ENCODE measurements at places on chromosomes 4 and X.

DNA sequence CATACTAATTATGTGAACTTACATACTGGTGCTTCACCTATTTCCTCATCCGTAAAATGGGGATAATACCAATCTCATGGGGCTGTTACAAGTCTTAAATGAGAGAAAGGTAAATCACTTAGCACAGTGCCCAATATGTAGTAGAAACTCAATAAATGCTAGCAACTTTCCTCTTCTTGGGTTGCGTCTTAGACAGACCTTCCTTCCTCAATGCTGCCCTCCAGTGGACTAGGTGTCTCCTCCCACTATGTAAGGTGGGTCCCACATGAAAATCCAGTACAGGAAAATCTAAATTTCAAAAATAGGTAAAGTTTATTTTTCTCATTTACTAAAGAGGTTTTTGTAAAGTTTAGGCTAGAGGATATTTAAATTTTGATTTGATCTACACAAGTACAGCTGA, 20.6 kb downstream of the ZDHHC9 start:
- no peak overlapping the region for H3K27ac ChIP-seq
- H3K36me3 ChIP-seq: no peaks in the 10 kb centered on the region
- DNase-seq: peak; percentile 22
- no peaks in the 10 kb centered on the region for H3K4me1 ChIP-seq
- H3K27me3 ChIP-seq: no peaks in the 10 kb centered on the region

DNA sequence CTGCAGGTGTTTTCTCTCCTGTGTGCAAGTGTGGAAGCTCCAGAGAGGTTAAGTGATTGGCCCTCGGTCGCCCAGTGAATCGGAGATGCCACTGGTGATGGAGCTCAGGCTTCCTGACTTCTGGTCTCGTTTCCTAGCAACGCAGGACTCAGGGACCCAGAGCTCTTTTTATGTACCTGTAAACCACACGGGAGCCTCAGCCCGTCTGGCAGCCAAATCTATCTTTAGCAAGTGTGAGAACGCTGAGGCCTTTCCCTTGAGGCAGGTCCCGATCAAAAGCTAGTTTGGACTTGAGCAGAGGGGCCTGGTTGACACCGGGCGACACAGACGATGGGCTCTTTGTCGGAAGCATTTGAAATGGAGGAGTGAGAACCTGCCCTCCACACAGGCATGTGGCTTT, 116.8 kb downstream of the SORCS2 start:
- H3K27me3 ChIP-seq: no peaks in the 10 kb centered on the region
- H3K27ac ChIP-seq: no peak overlapping the region
- H3K36me3 ChIP-seq: no peaks in the 10 kb centered on the region
- no peak overlapping the region for H3K4me3 ChIP-seq
- no peaks in the 10 kb centered on the region for H3K4me1 ChIP-seq

DNA sequence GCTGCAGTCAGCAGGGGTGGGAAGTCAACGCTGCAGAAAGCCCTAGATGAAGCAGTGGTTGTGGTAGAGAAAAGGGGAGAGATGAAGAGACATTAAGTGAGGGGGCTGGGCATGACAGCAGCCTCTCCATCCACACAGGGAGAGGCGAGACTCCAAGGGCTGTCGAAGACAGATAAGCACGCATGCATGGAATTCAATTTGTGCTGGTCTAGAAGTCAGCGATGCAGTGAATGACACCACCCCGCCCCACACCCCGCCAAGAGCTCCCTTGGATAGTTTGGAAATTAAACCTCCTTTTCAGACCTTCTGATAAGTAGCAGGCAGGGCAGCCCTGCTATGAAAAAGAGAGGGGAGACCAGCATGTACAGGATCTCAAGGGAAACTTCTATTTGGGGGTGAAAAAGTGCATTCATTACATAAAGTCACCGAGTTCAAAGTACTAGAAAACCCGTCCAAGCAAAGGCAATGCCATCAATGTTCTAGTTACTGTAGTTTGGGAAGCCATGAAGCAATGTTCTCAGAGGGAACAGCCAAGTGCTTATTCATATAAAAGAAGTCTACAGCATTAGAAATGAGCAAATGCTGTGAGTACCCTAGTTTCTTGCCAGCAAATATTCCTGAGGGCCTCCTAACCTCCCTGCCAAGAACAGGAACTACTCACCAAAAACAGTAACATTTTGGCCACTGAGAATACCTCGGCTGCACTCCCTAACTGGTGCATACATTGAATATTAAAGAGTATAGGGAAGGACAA, 152.3 kb upstream of the ANXA10 start:
- no peak overlapping the region for H3K4me3 ChIP-seq
- no peaks in the 10 kb centered on the region for H3K36me3 ChIP-seq
- H3K27ac ChIP-seq: no peak overlapping the region
- no peak for DNase-seq
- H3K4me1 ChIP-seq: no peaks in the 10 kb centered on the region

DNA sequence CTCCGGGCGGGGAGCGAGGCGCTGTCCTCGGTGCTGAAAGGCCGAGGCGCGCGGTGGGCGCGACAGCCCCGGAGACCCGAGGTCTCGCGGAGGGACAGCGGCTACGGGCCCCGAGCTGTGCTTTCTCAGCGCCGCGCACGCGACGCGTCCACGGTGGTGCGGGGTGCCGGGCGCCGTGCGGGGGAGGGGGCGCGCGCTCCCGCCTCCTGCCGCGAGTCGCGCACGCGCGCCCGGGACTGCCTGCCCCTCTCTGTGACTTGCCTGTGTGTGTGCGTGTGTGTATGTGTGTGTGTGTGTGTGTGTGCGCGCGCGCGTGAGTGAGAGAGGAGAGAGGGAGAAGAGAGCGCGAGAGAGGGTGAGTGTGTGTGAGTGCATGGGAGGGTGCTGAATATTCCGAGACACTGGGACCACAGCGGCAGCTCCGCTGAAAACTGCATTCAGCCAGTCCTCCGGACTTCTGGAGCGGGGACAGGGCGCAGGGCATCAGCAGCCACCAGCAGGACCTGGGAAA, at the start of gene GRIA2:
GRIA2 (plus strand) TSS at position 358 of the 511 bp plus-strand sequence. CDS start 315 bp downstream, outside the sequence.
- H3K4me1 ChIP-seq: no peaks in the 10 kb centered on the region
- H3K27me3 ChIP-seq: no peaks in the 10 kb centered on the region
- no peaks in the 10 kb centered on the region for H3K36me3 ChIP-seq
- peak within 1 kb of the TSS; percentile 38 for H3K4me3 ChIP-seq

GRCh38 chr4:4848540-4848939, 10.9 kb upstream of the MSX1 start:
- no peak for DNase-seq
- H3K27ac ChIP-seq: no peak overlapping the region
- H3K4me1 ChIP-seq: no peaks in the 10 kb centered on the region

DNA sequence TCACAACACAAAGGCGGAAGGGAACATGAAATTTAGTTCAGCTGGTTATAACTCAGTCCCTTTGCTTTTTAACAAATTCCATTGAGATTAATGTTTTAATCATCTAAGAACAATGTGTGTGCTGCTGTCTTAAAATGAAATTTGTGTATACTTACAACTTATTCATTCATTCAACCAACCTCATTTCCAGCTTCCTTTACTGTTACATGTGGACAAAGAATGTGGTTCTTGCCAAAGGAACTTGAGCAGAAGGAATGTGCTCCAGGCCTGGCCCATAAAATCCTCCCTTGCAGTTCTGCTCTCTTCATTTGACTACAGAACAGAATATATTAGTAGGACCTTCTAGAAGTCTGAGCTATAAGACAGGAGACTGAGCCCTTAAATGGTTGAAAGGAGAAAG, 176.8 kb upstream of the GLRA2 start:
- H3K4me3 ChIP-seq: no peak overlapping the region
- no peak overlapping the region for H3K27ac ChIP-seq
- DNase-seq: no peak
- no peaks in the 10 kb centered on the region for H3K4me1 ChIP-seq
- no peaks in the 10 kb centered on the region for H3K36me3 ChIP-seq

DNA sequence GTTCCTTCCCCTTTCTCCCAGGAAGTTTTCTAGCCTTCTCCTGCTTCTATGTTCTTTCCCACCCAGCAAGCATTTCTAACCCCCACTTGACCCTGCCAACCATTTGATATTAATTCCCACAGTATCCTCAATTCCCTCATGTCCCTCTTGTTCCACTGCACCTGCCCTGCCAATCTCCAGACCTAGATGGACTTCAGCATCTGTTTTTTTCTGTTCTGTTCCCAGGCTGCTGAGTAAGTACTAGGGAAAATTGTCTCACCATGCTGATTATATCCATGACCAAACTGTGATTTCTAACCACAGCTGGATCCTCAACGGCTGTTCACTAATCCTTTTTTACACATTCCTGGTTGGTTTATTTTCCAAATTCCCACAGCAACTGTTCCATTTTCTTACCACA, 37.7 kb downstream of the CLCN5 start:
- DNase-seq: no peak
- no peak overlapping the region for H3K4me3 ChIP-seq
- H3K36me3 ChIP-seq: no peaks in the 10 kb centered on the region

- H3K4me1 ChIP-seq: no peaks in the 10 kb centered on the region
- no peak overlapping the region for H3K4me3 ChIP-seq
- no peaks in the 10 kb centered on the region for H3K36me3 ChIP-seq
- H3K27ac ChIP-seq: no peak overlapping the region
- no peaks in the 10 kb centered on the region for H3K27me3 ChIP-seq
Measured at GRCh38 chr4:82437285-82438005, 7.1 kb downstream of the ENOPH1 start.

GRCh38 chr4:169311643-169312365, 41.0 kb upstream of the SH3RF1 start:
- H3K4me1 ChIP-seq: no peaks in the 10 kb centered on the region
- no peaks in the 10 kb centered on the region for H3K27me3 ChIP-seq
- no peak overlapping the region for H3K27ac ChIP-seq
- H3K36me3 ChIP-seq: no peaks in the 10 kb centered on the region
- DNase-seq: no peak

DNA sequence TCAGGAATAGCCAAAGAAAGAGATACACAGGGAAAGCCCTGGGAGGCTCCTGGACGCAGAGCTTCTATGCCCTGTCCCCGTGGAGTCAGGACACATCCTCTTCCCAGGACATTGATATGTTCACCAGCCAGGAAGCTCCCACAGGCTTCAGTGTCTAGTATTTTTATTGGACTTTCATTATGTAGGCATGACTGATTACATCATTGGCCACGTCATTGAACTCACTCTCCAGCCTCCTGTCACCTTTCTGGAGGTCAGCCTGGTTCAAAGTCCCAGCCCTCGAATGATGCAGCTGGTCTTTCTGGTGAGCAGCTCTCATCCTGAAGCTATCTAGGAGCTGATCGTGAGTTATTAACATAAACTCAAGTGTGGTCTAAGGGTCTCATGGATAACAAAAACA, 104.1 kb downstream of the CPEB2 start:
- no peak overlapping the region for H3K4me3 ChIP-seq
- DNase-seq: no peak
- H3K27ac ChIP-seq: no peak overlapping the region
- H3K4me1 ChIP-seq: no peaks in the 10 kb centered on the region

- H3K4me3 ChIP-seq: no peak overlapping the region
- DNase-seq: no peak
- no peaks in the 10 kb centered on the region for H3K36me3 ChIP-seq
- no peaks in the 10 kb centered on the region for H3K4me1 ChIP-seq
Measured at GRCh38 chrX:24231641-24232179, 82.2 kb downstream of the SUPT20HL2 start.

DNA sequence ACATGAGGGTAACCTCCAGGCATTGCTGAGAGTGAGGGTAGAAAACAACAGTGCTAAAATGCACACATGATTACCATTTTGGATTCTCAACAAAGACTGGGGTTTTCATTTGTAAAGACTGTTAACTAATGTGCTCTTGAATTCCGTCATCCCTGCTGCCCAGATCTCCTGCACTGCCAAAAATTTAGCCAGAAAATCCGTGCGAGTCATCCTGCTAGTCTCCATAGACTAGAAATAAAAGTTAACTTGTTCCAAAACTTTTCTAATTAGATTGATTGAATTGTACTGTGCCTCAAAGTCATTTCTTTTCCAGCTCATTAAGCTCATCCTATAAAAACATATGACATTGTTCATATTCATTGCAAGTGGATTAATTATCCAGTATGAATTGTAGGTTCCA, 99.8 kb downstream of the ARSF start:
- H3K36me3 ChIP-seq: no peaks in the 10 kb centered on the region
- H3K4me1 ChIP-seq: no peaks in the 10 kb centered on the region

- H3K27ac ChIP-seq: no peak overlapping the region
- no peak overlapping the region for H3K4me3 ChIP-seq
- no peak for DNase-seq
- H3K36me3 ChIP-seq: no peaks in the 10 kb centered on the region
- no peaks in the 10 kb centered on the region for H3K27me3 ChIP-seq
Measured at GRCh38 chr4:54946741-54947140, 178.7 kb downstream of the KDR start.

GRCh38 chr4:1271686-1272085, 18.0 kb upstream of the MAEA start:
- no peaks in the 10 kb centered on the region for H3K27me3 ChIP-seq
- H3K27ac ChIP-seq: no peak overlapping the region
- DNase-seq: no peak
- H3K4me3 ChIP-seq: no peak overlapping the region
- H3K4me1 ChIP-seq: no peaks in the 10 kb centered on the region
- H3K36me3 ChIP-seq: no peaks in the 10 kb centered on the region

DNA sequence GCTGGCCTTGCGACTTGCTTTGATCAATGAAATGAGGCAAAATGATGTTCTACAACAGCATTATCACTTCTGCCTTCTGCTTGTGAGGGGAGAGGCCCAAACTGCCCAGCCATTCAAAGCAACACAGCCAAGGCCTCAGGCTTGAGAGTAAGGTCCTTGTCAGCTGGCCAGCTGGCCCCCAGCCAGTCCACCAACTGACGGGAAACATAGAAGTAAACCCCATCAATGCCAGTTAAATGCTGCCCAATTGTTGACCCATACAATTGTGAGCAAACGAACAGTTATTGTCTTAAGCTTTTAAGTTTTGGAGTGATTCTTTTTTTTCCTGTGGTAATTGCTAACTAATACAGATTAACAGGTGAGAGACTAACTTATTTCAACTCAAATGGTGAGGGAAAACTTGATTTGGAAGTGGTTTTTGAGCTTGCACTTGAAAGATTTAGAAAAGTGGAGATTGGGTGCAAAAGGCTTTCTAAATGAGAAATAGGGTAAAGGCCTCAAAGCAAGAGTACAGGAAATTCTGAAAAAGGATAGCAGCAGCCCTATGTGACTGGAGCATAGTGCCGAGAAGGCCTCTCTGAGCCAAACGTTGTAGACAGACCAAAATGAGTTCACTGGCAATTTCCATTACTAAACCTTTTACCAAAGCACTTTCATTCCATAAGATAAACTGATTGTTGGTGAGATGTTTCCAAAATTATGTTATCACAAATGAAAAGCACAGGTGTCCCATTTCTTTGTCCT, 66.9 kb downstream of the ARHGEF38 start:
- H3K27me3 ChIP-seq: no peaks in the 10 kb centered on the region
- DNase-seq: peak; percentile 41
- H3K4me1 ChIP-seq: no peaks in the 10 kb centered on the region
- H3K4me3 ChIP-seq: no peak overlapping the region
- H3K27ac ChIP-seq: no peak overlapping the region
- no peaks in the 10 kb centered on the region for H3K36me3 ChIP-seq

GRCh38 chr4:111178231-111178630, 555.4 kb upstream of the PITX2 start:
- H3K27ac ChIP-seq: no peak overlapping the region
- H3K4me3 ChIP-seq: no peak overlapping the region
- H3K4me1 ChIP-seq: no peaks in the 10 kb centered on the region
- H3K36me3 ChIP-seq: no peaks in the 10 kb centered on the region

GRCh38 chrX:34638116-34638515, 19.0 kb downstream of the TMEM47 start:
- no peaks in the 10 kb centered on the region for H3K27me3 ChIP-seq
- DNase-seq: no peak
- no peak overlapping the region for H3K27ac ChIP-seq
- no peak overlapping the region for H3K4me3 ChIP-seq
- H3K4me1 ChIP-seq: no peaks in the 10 kb centered on the region
- no peaks in the 10 kb centered on the region for H3K36me3 ChIP-seq
